ENCODE measurements at places on chromosomes 1 and 21.

DNA sequence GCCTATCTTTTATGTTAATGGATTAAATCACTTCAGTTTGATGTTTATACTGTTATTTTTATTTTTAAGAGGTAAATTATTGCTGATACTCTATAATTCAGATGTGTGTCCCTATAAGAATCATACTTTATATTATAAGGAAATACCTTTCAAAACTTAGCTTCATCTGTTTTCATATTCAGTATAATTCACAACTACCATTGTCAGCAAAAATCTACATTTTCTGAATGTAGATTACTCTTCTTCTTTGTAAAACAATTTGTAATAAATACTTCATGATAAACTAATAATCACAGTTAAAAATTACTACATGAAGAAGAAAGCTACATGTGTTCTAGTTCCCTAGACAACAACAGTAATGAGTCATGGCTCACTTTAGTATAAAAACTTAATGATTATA lies 115.4 kb upstream of the SERTAD4 start:
- DNase-seq, result no peak

- no peak for DNase-seq
Measured at GRCh38 chr1:15008783-15009729, 144.5 kb upstream of the TMEM51 start.

- DNase-seq, result no peak
Measured at GRCh38 chr1:242008826-242009495, 10.1 kb upstream of the MAP1LC3C start.

DNA sequence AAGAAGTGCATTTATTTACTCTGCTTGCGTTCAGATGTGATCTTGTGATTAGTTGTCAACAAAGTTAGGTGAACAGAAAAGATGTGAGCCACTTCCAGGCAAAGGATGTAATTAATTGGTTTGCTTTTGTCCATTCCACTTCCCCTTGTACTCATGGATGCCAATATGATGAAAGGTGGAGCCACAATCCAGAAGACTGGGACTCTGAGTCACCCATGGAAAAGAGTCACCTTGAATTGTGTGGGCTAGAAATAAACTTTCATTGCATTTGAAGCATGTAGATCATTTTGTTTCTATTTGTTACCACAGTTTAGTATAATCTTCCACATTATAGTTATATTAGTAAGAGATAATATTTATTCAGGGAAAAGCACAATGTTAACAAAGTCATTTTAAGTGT lies 684.2 kb downstream of the LTN1 start:
- no peak for DNase-seq

DNA sequence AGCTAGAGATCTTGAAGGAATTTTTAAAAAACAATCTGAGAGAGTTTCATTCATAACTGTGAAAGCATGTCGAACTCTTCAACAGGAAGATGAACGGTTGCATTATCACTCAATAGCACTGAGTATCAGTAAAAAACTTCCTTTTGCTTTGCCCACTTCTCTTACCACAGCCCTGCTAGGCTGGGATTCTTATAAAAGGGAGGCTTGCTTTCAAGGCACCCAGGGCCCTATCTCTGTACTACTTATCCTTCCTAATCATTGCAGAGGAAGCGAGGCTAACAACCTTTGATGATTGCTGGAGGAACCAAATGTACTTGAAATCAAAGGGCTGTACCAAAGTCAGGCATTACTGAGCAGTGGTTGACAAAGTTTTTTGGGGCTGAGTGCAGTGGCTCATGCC lies 71.2 kb downstream of the SNRPE start:
- no peak for DNase-seq

- DNase-seq, result no peak
Measured at GRCh38 chr1:67792103-67792502, 41.2 kb downstream of the GNG12 start.

GRCh38 chr1:119947468-119947867 lies 51.2 kb upstream of the ADAM30 start:
- DNase-seq, result no peak

GRCh38 chr21:38807986-38808385 lies 2.3 kb downstream of the ETS2 start:
- no peak for DNase-seq

GRCh38 chr1:153796786-153797659 lies 21.8 kb downstream of the SLC27A3 start:
- DNase-seq, result peak; percentile 67
